Activated gamma-delta T cell treated with anti-CD3 and anti-CD28 coated beads, Interleukin-2, amount 50 U/mL, for 16 hours (primary cell): ENCODE measurements at places on chromosomes 6 and 20.

DNA sequence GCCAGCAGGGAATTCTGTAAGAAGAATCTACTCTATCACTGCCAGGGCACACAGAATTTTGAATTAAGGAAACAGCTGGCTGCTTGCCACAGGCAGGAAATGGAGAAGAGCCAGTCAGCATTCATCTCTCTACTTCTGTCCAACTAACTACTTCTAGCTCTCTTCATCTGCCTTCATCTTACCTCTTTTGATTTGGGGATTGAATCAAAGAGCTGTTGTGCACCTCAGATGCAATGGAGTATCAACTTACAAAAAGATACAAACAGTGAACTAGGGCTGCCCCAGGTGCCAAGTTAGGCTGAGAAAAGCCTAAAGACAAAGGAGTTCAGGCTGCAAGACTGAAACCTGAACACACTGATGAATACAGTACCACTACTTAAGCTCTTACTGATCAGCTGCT is 82.0 kb downstream of the PTPRK start:
- no peak for DNase-seq

DNA sequence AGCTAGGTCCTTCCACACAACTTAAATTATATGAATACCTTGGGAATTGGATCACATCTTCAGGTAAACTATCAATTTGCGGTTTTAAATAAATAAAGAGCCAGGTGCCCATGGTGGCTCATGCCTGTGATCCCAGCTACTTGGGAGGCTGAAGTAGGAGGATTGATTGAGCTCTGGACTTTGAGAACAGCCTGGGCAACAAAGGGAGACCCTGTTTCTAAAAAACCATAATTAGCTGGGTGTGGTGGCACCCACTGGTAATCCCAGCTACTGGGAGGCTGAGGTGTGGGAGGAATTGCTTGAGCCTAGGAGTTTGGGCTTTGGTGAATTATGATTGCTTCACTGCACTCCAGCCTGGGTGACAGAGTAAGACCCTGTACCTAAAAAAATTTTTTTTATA is 3.4 kb downstream of the GMNN start:
- DNase-seq = no peak

DNA sequence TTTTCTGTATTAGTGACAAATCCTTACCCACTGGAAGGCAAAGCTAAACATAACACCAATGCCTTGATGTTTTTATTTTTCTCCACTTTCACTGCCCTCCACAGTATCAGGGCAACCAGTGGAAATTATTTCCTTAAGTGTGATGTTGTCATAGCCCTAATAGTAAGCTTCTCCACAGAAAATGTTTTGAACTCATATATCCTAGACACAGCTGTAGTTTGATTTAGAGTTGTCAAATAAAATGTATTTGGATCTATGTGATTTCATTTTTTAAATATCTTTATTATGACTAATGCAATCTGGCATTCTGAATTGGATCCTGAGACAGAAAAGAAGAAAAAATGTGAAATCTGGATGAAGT is 70.9 kb upstream of the UFL1 start:
- DNase-seq = no peak

GRCh38 chr6:24355393-24355792 is 2.5 kb downstream of the DCDC2 start:
- no peak for DNase-seq

DNA sequence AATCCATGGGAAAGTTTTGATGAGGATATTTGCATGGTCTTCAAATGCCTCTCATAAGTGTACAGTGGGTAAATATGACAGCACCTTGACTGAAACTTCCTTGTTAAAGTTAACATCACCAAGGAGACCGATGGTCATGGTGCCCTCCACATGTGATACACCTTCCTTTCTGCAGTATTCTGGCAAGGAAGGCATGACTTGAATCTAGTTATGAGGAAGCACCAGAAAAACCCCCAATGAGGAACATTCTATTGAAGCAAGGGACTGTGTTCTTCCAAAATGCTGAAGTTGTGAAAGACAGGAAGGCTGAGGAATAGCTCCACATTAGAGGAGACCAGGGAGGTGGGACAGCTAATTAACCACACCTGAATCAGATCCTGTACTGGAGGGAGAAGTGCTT is 118.3 kb downstream of the SLC24A3 start:
- DNase-seq = no peak

GRCh38 chr6:170025341-170025911 is 265.5 kb downstream of the DLL1 start:
- DNase-seq = no peak
